ENCODE measurements at places on chromosomes 7 and 10.

GRCh38 chr10:80753612-80754011 is 215.9 kb downstream of the SH2D4B start:
- no peak for DNase-seq

- no peak for DNase-seq
These were observed 94.9 kb downstream of the TMEM130 start for GRCh38 chr7:98774884-98775283.

GRCh38 chr7:150370612-150371071 is 2.0 kb downstream of the REPIN1 start:
- no peak for DNase-seq

DNA sequence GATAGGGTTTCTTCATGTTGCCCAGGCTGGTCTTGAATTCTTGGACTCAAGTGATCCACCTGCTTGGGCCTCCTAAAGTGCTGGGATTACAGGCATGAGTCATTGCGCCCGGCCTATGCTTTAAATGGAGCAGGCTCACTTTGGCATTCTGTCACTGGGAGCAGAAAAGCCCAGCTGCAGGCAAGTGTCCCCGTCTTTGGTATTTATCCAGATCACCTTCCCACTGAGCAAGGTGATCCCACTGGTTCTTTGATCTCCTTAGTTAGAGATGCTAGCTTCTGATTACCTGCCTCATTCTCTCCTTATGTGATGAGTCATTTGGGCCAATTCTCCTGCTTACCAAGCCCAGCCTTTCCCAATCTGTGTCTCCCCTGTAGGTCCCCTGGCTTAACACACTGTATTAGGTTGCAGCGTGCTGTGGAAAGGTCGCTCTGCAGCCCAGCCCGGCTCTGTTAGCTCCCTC is 39.3 kb downstream of the SPDYE5 start:
- DNase-seq, result no peak

DNA sequence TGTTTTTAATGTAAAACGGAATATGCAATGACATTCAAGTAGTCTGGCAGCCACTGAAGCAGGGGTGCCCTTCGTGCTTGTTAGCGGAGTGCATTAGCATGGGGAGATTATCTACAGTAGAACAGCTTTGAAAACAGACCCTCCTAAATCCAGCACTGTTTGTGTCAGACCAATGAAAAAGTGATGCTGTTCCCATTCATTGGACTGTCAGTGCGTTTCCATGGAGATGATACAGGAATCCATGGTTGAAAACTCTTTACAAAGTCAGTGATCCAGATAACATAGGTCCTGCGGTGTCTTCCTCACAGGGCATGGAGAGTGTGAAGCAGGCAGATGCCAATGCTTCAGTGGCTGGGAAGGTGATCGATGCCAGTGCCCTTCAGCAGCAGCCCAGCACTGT is 73.6 kb downstream of the ITGB8 start:
- no peak for DNase-seq

DNA sequence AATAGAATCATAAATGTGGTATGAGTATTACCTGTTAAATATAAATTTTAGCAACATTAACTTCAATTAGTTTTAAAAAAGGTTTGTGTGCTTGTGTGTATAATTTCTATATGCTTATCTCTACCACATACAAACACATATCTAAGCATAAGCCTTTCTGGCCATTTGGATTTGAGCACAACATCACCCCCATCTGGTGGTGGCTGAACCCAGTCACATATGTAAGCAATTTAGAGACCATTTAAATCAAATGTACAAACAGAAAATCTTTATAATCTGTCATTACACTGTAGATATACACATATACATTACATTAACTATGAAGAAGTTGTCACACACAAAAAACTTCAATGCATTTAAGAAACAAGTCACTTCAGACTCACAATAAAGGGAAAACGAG is 31.7 kb downstream of the GPR22 start:
- DNase-seq, result no peak

DNA sequence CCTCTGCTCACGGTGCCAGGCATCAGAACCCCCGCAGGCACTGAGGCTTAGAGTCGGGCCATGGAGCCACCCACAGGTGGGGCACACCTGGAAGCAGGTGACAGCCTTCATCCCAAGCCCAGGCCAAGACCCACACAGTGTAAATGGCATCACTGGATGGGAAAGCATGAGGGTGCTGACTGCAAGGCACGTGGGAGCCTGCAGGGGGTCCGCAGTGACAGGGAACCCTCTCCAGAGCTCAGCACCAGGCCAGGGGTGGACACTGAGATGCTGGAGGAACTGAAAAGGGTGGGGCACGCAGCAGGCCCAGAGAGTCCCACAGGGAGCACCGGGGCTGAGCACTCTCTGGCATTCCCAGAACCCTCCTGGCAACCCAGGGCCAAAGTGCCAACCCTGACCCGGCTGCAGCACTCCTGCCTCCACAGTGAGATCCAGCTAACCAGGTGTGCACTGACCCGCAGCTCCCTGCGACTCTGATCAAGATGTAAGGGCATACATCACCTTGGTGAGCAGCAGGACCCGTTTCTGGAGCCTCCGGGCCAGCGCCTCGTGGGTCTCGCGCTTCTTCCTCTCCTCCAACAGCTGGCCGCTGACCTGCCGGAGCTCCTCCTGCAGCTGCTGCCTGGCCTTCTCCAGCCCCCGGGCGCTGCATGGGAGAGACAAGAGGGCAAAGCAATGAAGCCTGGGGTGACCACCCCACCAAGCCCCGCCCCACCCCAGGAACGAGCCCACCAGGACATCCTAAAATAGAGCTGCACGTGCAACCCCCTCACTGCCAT is 163.9 kb downstream of the MAD1L1 start:
- DNase-seq, result no peak

GRCh38 chr7:41319581-41319980 is 383.3 kb downstream of the INHBA start:
- no peak for DNase-seq

Measured in CD4-positive, alpha-beta T cell treated with Interleukin-15 for 4 hours (primary cell).